GM03348 (cell line): ENCODE measurements at places on chromosomes 11 and 22.

DNA sequence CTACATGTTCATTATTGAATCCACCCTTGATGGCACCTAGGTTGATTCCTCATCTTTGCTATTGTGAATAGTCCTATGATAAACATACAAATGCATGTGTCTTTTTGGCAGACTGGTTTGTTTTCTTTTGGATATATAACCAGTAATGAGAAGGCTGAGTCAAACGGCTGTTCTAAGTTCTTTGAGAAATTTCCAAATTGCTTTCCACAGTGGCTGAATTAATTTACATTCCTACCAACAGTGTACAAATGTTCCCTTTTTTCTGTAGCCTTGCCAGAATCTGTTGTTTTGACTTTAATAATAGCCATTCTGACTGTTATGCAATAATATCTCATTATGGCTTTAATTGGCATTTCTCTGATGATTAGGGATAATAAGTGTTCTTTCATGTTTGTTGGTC is 184.9 kb downstream of the CASP12 start:
- DNase-seq, result no peak

DNA sequence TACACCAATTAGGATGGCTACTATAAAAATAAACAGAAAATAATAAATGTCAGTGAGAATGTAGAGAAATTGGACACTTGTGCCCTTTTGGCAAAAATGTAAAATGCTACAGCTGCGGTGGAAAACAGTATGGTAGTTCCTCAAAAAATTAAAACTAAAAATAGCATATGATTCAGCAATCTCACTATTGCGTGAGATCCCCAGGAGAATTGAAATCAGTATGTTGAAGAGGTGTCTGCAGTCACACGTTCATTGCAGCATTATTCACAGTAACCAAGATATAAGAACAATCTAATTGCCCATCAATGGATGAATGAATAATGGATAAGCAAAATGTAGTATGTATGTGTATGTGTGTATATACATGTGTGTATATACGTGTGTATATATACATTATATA is 6.8 kb downstream of the OR52N2 start:
- DNase-seq, result no peak

GRCh38 chr11:71199226-71199820 is 53.1 kb downstream of the SHANK2 start:
- DNase-seq, result no peak

DNA sequence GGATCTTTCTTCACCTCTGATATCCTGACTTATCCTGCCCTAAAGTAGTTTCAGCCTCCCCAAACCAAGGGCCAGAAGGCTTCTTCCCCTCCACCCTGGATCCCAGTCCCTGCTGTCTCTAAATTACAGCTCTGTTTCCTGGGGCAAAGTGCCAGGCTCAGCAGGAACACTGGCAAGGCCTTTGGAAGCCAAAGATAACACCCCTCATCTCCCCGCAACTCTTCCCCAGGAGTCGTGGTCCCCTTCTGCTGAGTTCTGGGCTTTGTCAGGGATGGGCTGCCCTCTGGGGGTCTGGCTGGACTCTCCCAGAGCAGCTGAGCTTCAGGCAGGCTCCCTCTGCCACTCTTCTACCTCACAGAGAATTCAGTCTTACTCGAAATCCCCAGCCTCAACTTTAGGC is 53.8 kb upstream of the AMPD3 start:
- DNase-seq, result no peak

- DNase-seq, result no peak
These were observed 17.1 kb upstream of the SCN3B start for GRCh38 chr11:123671534-123671933.

DNA sequence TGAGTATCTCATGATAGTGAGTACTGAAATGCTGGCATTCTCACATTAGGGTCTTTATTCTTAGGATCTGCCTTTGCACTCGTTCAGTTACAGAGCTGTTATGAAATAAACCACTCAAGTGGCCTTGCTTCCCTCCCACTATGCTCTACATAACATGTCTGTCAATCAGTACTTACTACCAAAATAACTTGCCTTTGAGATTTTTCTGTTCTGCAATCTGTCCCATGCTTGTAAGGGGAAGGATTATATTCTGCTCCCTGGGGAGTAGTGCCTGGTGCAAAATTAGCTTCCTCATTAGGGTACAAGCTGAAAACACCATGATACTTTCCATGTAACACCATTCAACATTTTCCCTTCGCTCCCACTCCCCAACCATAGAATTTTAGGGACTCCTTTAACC is 1.9 kb upstream of the GRAP2 start:
- no peak for DNase-seq

DNA sequence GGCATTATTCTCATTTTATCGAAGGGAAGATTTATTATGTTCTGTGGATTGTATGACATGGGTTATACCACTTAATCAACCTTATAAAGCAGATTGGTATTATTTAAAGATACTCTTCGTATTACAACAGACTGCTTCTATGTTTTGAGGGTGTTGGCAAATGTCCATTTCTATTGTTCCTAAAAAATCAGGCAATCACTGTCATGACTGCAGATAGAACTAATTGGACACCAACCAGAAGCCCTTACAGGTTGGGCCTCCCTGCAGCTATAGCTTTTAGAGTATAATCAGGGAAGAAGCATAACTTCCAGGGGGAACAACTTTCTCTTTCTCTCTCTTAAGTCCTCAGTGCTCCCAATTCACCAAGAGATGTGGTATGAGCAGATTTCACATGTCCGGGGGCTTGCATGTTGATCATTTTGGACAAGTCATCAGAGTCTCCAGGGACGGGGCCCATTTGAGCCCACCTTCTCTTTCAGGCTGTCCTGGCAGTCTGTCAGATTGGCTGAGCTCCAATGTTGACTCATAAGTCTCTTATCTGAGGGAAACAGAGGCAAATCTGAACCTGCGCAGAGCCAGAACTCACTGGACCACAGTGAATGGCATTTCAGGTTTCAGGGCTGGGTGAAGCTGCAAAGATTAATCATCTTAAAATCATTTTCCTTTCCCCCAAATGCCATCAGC is 264.0 kb upstream of the CCDC90B start:
- no peak for DNase-seq

GRCh38 chr11:116373104-116373944 is 399.5 kb downstream of the BUD13 start:
- no peak for DNase-seq

DNA sequence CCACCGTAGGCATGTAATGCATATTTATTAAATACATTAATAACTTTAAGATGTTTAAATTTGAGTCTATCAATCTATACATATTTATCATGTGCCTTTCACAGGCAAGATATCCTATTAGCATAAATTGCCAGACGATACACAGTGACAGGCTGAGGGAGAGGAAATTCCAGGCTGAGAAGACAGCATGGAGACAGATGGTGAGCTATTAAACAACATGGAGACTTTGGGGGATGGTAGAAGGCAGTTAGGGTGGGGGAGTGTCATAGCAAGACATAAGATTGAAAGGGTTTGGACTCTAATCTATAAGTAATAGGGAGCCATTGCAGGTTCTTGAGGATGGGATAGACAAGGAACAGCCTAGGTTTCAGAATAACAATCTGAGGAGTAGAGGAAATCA is 138.5 kb downstream of the NXPE2 start:
- DNase-seq, result no peak

DNA sequence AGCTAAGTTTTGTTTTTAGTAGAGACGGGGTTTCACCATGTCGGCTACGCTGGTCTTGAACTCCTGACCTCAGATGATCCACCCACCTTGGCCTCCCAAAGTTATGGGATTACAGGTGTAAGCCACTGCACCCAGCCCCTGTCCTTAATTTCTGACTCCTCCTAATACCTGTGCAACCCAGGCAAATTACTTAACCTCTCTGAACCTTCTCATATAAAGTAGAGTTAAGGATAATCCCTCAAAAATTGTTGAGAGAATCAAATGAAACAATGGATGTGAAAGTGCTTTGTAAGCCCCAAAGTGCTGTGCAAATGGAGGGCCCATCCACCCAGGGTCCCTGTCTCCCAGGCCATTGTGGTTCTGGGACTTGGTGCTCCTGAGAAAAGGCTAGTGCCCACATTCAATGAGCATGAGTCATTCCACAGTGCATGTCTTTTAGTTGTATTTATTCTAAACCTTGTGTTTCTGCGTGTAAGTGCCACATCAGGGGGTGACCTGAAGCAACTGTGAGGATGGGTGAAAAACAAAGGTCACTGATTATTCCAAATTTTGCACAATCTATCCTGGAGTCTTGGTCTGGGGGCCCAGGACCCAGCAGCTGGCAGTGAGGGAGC is 61.4 kb upstream of the PTPRJ start:
- DNase-seq, result peak; percentile 42

DNA sequence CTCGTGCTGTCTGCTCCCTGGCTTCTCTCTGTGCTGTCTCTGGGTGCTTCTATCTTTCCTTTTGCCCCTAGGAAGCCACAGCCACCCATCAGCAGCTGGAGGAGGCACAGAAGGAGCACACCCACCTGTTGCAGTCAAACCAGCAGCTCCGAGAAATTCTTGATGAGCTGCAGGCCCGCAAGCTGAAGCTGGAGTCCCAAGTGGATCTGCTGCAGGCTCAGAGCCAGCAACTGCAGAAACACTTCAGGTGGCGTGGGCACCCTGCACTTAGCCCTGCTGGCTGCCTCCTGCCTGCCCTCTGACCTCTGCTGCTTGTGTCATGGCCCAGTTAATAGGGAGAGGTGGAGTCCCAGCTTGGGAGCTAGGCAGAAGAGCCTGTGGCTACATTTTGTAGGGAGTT is 67.8 kb downstream of the CEP164 start:
- DNase-seq, result no peak

DNA sequence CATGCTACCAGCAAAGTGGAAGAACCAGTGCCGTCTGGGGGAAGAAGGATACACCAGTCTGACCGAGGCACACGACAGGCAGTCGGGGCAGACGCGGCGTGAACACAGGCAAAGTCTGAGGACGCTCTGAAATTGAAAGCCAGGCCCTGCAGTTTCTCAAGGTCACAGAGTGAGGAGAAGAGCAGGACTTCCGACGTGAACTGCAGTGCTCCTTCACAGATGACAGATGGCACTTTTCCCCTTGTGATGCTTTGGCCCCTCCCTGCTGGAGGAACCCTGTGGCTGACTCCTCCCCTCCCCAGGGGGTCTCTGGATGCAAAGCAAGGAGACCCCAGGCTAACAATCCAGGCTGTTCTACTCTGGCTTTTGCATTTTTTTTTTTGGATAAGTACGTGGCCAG is 19.6 kb upstream of the JAM3 start:
- no peak for DNase-seq

DNA sequence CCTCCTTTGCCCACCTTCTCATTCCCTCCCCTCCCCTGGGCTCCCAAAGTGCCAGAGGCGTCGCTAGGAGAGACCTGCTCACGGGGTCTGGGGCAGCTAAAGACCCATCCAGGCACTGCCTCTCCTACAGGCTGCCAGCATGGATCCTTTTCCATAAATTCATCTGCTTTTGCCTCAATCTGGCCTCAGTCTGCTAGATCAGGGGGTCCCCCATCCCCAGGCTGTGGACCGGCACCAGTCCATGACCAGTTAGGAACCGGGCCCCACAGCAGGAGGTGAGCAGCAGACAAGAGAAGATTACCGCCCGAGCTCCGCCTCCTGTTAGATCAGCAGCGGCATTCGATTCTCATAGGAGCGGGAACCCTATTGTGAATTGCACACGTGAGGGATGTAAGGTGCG is 12.3 kb downstream of the LTO1 start:
- no peak for DNase-seq

- no peak for DNase-seq
These were observed 50.5 kb downstream of the IGSF9B start for GRCh38 chr11:133906241-133906640.

GRCh38 chr11:70142221-70142875 is 60.7 kb upstream of the FADD start:
- no peak for DNase-seq

DNA sequence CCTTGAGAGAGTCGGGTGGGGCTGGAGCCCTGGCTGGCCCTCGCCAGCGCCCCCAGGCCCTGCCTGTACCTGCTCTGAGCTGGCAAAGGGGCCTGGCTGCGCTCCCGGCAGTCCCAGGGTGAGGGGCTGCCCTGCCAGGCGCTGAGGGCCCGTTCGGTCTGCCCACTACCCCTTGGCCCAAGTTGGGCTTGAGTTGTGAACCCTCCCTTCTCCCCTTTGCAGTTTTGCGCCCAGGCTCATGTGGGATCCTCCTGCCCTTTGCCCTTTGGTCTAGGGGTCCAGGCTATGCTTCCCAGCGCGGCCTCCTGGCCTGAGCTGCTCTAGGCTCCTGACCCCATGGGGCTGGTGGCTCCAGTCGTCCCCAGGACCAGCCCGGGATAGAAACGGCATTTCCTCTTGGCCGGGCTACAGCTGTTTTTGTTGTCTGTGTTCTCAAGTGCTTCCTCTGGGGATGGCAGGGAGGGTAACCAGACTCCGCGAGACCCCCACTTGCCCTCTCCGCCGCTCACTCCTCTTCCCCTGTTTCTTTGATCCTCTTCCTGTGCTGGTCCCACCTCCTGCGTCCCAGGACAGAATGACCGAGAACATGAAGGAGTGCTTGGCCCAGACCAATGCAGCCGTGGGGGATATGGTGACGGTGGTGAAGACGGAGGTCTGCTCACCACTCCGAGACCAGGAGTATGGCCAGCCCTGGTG is 34.9 kb downstream of the PRDM11 start:
- DNase-seq, result no peak
